ENCODE measurements at places on chromosomes 6 and 20.
A peak's percentile ranks its signal among the peaks of the same experiment; 100 is the strongest.

DNA sequence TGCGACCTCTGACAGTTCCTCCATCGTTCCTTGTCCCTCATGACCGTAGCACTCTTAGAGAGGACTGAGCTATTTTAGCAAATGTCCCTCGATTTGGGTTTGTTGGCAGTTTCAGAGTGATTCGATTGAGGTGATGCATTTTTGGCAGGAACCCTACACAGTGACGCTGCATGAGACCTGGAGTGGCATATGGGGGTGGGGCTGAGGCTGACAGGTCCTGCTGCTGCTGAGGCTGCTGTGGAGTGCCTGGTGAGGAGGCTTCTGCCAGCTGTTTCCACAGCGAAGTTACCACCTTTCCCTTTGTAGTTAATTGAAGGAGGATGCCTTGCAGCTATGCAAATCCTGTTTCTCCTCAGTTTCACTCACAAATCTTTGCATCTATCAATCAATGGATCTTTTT lies 19.8 kb downstream of the PXDC1 start:
- DNase-seq = no peak

DNA sequence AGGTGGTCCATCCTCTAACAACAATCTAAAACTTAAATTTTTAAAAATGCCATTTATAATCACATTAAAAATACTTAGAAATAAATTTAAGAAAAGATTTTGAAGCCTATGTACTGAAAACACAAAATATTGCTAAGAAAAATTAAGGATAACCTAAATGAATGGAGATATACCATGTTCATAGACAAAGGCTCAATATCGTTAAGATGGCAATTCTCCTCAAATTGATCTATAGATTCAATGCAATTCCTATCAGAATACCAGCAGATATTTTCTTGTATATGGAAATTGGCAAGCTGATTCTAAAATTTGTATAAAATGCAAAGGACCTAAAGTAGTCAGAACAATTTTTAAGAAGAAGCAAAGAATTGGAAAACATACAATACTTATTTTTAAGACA lies 19.7 kb upstream of the UST start:
- no peak for DNase-seq

GRCh38 chr6:31074401-31074800 lies 38.0 kb downstream of the C6orf15 start:
- DNase-seq = no peak

GRCh38 chr20:49510562-49511122 lies 28.2 kb upstream of the KCNB1 start:
- no peak for DNase-seq

DNA sequence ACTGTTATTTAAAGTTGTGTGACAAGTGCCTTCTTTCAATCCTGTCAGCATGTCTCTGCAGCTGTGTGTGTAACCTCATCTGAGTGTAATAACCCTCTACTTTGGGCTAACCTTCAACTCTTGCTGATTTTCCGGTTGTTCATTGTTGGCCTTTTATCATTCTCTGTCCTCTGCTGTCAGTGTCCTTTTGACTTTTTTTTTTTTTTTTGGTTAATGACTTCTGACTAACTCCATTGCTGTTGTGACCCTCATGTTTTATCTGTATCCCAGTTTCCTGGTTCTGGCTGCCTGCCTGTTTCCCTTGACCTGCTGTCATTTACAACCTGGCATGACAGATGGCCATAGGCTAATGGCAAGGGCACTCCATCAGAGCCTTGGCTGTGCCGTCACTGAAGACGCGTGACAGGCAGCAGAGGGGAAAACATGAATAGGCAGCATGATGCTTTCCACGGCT lies 145.7 kb upstream of the MAN1A1 start:
- no peak for DNase-seq

DNA sequence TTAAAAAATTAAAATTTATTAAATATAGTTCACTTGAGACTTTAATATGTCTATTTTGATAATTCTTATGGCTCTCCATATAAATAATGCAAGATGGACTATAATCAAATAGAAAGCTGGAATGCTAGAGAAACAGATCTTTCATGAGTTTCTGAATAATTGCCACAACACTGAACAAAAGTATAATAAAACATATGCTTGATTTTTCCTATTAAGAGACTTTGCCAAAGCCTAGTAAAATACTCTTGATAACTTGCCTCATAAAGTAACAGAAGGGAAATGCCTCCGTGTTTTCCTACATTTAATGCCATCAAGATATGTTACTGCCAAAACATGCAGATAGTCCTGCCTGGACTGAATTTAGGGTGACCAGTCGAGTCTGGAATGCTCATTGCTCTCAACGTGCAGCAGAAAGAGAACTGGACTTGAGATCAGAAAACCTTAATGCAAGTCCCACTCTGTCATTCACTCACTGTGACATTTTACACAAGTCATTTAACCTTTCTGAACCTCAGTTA lies 153.2 kb downstream of the AIG1 start:
- no peak for DNase-seq

DNA sequence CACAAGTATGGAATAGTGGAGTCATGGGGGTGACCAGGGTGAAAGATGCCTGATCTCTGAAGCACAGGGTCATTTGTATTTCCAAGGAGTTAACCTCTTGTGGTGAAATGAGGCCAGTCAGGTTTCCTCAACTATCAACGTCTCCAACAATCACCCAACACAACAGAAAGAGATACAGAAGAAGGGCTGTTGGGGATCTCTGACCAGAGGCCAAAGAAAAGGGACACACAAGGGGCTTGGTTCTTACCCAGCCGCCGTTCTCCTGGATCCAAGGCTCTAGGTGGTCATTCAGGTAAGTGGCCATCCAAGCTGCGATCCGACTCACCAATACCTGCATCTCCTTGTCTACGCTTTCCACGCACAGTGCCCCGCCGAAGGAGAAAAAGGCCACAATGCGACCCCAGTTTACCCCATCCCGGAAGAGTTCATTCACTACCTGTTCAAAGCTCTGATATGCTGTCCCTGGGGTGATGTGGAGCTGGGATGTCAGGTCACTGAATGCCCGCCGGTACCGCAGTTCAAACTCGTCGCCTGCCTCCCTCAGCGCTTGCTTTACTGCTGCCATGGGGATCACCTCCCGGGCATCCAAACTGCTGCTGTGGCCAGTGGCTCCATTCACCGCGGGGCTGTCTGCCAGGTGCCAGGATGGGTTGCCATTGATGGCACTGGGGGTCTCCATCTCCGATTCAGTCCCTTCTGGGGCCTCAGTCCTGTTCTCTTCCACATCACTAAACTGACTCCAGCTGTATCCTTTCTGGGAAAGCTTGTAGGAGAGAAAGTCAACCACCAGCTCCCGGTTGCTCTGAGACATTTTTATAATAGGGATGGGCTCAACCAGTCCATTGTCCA lies 1.0 kb downstream of the BCL2L1 start:
- no peak for DNase-seq

DNA sequence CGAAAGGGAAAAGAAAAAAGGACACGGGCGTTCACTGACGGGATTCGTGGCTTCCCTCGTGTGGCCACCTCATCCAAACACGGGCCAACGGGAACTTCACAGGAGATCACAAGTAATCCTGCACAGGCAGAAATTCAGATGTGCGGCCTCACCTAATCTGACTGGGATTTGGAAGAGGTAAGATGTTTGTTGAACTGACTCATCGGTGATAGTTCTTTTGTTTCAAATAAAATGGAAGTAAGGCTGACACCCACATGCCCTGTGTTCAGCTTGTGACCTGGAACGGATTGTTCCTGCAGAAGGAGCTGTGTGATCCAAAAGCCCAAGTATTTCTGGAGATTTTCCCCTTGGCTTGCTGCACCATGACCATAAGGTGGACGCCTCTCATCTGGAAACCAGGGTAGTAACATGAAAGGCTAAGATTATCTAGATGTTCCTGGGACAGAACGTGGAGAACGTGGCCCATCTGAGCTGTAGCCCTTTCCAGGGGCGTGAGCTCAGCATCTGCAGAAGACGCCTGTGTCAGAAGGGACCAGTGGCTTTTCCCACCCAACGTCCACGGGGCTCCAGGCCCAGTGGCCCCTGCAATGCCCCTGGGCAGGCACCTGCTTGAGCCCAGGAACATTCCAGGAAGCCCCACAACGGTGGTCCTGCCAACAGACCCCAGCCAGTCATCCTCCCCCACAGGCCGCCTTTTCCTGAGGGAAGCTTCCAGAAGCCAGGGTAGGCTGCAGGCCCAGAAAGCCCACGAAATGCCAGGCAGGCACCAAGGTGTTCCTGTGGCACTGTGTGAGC lies 39.7 kb downstream of the DLL1 start:
- DNase-seq = no peak

DNA sequence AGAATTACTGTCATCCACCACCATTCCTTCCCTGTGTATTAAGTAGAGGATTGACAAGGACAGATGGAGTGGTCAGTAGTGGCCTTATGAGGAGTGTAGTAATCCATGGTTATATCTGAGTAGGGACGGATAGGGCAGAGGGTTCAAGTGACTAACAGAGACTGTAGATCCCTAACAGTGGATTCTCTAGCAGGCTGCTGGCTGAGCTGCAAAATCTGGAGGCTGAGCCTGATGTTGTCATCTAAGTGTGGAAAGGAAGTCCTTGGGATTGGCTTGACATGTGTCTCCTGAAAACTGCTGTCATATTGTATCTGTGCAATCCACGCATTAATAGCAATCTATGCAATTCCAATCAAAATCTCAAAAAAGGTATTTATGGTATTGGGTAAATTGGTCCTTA lies 94.2 kb downstream of the WASF1 start:
- no peak for DNase-seq

DNA sequence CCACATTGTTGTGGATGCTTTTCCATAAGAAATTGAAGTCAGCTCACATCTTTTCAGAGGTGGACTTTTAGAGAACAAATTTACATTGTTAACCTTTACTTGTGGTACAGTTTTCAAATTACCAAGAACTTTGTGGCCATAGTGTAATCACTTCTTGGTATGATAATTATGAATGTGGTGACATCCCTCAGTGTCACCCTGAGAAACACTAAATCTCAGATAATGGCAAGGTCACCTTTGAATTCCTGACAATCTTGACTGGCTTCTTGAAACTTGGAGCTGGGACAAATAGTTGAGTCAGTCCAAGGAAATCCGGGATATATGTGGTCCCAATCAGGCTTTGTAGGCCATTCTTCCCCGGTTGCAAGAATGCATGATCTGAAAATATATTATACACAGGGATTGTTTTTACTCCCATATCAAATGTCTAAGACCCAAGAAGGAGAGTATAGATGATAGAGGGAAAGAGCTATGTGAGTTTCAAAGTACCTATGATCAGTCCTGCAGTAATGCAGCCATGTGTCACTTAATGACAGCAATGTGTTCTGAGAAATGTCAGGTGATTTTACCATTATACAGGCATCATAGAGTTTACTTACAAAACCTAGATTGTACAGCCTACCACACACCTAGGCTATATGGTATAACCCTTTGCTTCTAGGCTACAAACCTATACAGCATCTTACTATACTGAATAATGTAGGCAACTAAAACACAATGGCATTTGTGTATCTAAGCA lies 120.8 kb upstream of the MTHFD1L start:
- no peak for DNase-seq

- DNase-seq = peak; percentile 45
Observed at GRCh38 chr20:33866398-33867100, 55.4 kb downstream of the CHMP4B start.

- DNase-seq = no peak
Observed at GRCh38 chr20:21614980-21615379, 90.5 kb upstream of the PAX1 start.

- DNase-seq = no peak
Observed at GRCh38 chr20:36154700-36155628, at the start of gene EPB41L1. EPB41L1 (plus strand) TSS chr20:36154740; CDS start chr20:36173778, 19,038 bp downstream.

DNA sequence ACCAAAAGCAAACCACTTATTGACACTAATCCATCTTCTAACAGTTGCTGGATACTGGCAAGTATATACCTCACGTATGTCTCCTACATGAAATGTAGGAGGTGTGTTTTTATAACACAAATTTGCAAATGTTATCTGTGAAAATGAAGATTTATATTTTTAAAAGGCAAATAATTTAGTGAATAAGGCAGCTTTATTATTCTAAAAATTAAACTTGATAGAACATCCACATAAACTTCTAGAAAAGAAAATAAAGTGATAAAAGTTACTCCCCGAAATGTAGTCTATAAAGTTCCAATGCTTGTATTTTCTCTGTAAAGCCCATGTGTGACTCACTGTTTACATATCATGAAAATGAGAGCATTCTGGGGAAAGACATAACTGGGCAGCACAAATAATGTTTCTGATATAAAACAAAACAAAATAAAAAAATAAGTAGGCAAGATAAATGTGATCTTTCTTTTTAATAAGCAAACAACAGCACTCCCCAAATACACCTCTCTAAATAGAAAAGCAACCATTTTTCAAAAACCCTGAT lies 84.4 kb downstream of the MAP7 start:
- DNase-seq = no peak

- DNase-seq = no peak
Observed at GRCh38 chr6:118639054-118639964, 12.1 kb downstream of the CEP85L start.

DNA sequence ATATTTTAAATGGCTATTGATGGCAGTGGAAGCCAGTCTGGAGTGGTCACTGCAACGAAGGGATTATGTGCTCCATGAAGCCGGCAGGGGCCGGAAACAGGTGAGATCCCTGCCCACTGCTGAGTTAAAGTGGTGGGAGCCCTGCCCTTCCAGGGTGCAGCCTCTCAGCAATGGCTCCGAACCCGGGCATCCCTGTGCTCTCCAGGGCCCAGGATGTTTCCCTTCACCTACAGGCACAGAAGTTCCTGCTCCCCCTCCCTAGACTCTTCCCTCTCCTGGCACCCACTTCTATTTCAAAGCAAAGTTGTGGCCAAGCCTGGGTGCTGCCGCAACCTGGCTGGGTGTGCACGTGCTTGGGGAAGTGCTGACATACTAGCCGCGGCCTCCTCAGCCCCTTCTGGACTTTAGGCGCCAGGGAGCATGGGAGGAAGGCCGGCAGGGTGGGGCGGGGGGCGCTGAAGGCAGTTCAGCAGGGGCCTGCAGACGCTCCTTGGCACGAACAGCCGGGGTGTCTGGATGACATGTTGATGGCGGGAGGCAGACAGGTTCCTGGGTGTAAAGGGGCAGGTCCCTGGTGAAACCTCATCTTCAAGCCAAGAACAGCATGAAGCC lies 452.3 kb downstream of the HTR1B start:
- DNase-seq = no peak

DNA sequence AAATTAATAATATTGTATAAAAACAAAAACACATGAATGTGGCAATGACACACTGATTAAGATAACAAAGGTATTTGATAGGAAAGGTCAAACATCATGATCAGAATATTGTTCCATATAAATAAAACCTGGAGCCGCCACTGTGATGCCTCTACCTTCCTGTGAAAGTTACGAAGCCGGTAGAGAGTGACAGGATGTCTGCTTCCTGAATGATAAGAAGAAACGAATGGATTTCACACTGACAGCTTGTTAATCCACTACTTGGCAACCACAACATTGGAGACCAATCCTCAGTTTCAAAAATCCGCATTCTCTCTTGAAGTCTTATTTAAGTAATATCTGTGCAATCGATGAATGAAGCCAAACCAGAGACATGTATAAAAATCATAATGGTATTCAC lies 315.1 kb downstream of the HDGFL1 start:
- no peak for DNase-seq
